CD8-positive, alpha-beta T cell (primary cell): ENCODE measurements at places on chromosomes 3 and 15.
A peak's percentile ranks its signal among the peaks of the same experiment; 100 is the strongest.

- DNase-seq: peak; percentile 76
These were observed 40.1 kb downstream of the OXNAD1 start for GRCh38 chr3:16305111-16305541.

- DNase-seq: no peak
These were observed 45.6 kb upstream of the PAQR5 start for GRCh38 chr15:69253156-69253555.

DNA sequence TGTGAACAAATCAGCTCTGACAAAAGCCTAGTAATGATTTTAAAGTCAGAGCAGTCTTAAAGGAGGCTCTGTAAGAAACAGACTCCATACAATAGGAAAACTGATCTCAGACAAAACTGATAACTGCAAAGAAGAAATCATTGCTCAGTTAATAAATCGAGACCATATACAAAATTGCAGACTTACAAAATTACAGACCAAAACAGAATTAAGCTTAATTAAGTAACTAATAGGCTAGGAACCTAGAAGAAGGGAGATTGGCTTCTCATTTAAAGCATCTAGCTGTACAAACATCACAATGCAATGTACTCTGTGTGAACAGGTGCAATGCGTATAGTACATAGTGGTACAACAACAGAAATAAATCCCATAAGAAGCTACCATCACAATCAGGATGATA is 46.3 kb downstream of the ZBTB20 start:
- no peak for DNase-seq

GRCh38 chr3:119342176-119342575 is 48.0 kb downstream of the ARHGAP31 start:
- no peak for DNase-seq

DNA sequence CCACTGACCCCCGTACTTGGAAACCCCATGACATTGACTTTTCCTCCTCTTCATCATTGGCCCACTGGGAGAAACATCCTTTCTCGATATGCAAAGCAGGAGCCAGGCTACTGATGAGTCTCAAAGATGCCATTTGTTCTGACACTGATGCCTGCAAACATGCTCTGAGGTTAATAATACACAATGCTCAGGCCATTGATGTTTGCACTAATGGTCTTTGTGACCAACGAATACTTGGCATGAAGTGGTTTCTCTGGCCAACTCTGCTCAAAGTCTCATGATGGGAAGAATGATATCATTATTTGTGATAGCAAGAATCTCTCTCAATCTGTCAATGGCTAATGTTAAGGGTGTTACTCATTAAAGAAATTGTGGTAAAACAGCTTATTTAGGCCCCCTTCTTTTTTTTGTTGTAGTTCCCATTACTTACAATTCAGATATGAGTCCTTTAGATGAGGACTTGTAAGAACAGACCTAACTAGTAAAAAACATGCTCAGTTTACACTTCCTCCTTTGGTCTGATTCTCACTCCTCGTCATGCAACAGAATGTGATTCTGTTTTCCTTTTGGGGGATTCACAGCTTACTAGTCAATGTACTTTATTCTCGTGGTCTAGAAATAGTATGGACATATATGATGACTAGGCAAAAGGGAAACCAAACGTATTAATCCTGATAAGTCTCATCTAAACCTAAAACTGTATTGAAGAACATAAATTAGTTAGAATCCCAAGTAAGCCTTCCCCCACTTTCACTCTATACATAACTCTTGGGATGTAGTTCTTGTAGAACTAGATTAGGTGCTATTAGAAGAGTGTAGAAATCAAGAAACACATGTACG is 488.8 kb upstream of the DPPA4 start:
- DNase-seq: no peak

- DNase-seq: no peak
These were observed 69.6 kb upstream of the FAM174B start for GRCh38 chr15:92725171-92725570.

GRCh38 chr3:156630081-156630772 is 44.2 kb upstream of the TIPARP start:
- DNase-seq: no peak

GRCh38 chr3:72375237-72376076 is 472.8 kb downstream of the SHQ1 start:
- no peak for DNase-seq

GRCh38 chr3:172315401-172316091 is 132.7 kb downstream of the GHSR start:
- DNase-seq: no peak

GRCh38 chr15:55106155-55106554 is 90.6 kb downstream of the RSL24D1 start:
- DNase-seq: no peak

GRCh38 chr15:64122444-64122843 is 26.7 kb downstream of the SNX1 start:
- DNase-seq: no peak

DNA sequence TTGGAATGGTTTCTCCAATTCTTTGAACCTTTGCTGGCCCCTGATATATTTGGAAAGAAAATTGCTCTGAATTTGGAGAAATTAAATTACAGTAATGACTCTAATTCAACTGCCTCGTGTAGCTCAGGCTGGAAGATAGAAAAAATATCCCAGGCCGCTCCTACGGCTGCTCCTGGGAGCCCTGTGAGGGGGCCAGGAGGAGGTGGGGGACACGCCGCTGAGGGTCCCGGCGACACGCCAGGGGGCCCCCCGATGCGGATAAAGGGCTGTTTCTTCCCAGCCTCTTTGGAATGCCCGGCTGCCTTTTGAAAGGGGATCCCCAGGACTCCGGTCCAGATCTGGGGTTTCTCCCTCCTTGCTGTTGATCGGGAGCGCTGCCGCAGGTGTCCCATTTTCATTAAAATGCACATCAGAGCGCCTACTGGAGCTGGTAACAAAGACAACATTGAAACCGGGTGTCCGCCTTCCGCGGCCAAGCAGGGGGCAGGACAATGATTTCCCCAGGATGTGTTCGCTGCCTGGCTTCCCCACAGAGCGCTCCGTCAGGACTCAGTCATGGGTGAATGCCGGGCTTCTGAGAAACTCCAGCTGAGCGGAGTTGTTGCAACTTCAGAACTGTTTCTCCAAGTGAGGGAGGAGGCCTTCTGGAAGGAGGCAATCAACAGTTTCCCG is 200.1 kb upstream of the KBTBD8 start:
- no peak for DNase-seq

DNA sequence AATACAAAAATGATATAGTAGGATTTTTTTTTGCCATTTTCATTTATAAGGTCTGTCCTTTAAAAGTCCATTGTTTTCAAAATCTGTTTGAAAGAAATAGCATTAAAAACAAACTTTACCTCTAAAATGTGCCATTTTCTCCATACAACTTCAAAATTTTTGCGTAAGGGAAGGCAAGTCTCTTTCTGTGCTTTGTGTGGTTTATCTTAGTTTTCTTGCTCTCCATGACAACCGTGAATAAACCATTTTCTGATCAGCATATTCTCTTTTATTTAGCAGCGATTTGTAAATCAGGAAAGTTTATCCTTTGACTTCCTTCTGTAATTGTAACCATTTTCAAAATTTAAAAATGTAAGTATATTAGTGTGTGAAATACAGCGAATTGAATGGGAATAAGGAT is 147.9 kb upstream of the CGNL1 start:
- no peak for DNase-seq

GRCh38 chr3:127711021-127711695 is 38.4 kb downstream of the ABTB1 start:
- no peak for DNase-seq

- no peak for DNase-seq
These were observed 22.9 kb upstream of the DCLK3 start for GRCh38 chr3:36786921-36787890.

DNA sequence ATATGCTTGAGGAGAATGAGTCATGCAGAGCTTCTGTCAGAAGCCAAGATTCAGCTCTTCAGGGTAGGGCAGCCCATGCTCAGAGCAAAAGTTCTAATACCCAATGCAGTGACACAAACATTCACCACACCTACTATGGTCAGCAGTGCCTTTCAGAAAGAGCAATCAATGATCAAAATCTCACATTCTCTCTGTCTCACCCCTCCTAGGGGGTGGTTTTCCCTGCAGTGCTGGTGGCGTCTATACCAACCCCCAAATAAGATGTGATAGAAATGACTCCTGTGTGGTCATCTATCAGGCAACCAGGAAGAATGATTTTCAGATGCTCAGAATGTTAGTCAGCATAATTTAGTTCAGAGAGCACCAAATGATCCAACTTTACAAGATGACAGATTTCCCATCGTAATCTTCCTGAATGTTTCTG is 385.3 kb downstream of the NTRK3 start:
- DNase-seq: no peak

DNA sequence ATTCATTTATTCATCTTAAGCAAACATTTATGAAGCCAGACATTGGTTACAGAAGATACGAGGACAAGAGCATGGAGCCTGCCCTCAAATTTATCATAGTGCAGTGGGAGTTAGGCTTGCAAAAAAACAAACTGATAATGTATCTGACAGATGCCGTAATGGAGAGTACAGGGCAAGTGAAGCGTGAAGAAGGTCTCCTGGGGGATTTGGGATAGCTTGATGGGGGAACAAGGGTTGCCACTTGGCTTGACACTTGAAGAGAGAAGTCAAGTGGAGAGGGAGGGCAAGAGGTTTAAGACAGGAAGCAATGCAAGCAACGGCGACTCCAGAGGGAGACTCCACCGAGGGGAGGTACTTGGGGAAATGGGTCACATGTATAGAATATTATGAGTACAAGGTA is 129.3 kb downstream of the SSR3 start:
- DNase-seq: no peak

DNA sequence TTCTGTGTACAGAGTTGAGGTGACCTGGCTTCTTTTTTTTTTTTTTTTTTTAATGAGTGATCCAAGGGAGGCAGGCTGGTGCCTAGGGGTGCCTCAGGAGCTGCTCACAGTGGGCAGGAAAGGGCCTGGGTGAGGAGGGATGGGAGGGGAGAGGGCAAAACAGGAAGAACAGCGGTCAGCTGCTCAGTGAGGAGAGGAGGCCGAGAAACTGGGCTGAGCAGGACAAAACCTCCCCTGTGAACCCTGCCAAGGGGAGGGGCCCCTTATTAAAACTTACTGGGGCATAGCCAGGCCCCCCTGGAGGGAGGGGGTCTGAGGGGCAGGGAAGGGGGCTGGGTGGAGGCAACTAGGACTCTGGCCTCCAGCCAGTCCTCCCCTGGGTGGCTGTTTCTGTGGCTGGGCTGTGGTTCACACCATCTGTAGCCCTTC is 3.5 kb downstream of the PLEKHO2 start:
- DNase-seq: no peak

DNA sequence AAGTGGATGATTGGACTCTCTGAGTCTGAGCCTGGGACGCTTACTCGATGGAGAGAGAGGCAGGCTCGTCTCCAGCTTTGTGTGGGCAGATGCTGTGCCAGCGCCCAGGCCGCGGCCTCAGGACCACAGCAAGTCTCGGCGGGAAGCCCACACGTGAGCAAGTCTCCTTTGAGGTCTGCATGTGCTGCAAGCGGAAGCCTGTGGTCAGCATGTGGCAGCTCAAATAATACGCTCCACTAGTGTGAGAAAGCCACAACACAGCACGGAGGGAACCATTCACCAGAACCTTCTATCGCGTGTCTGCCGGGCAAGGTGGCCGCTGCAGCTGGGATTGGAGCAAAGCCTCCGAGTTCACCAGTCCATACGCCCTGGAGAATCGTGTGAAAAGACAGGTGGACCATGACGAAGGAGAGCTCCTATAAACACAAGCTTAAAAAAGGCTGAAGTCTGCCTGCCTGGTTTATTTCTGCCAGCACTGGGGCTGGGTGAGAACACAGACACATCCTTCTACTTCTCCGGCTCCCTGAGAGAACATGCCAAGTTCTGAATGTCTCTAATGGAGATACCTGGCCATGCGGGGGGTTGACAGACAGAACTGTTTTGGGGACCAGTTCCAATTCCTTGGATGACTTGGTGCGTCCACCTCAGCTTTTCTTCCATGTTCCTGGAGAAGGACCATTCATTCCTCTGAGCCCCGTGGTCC is 82.0 kb upstream of the LRIG1 start:
- DNase-seq: peak; percentile 26

DNA sequence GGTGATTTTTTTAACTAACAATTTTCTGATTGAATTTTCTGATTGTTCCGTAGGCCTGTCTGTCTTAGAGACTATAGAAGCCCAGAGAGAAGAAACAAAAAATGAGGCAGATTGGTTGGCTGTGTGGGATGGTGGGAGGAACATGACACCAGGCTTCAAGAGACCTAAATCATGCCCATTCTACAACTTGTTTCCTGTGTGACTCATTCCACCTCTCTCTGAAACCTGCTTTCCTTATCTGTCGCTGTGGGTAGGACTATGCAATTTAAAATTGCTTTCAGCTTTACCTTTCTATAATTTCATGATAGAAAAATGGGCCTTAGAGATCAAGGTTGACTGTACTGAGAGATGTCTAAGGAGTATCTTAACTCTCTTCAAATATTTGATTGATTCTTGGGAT is 44.5 kb downstream of the OXNAD1 start:
- peak; percentile 51 for DNase-seq

DNA sequence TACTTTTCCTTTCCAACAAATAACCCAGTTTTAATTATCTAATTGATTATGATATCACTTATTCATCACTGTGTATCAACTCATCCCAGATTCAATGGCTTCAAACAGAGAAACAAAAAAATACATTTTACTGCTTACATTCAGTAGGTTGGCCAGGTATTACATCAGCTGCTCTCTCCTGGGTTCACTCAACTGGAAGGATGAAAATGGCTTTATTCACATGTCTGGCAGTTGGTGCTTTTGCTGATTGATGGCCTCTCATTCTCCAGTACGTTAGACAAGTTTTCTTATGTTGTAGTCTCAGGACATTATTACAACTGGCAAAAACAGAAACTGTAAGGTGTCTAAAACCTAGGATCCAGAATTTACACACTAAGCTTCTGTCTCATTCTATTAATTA is 811.0 kb upstream of the ALCAM start:
- no peak for DNase-seq

DNA sequence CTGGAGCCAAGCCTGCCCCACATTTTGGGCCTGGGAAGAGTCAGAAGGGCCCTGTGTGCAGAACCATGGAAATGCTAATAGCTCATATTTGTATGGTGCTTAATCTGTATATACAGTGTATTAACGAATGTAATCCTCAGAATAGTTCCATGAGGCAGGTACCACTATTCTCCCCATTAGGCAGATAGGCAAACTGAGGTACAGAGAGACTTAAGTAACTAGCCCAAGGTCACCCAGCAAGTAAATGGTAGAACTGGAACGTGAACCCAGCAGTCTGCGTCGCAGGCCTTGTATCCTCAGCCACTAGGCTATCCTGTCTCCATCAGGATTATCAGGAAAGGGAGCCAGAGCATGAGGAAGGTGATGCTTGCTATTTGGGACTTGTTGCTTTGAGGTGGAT is 28.0 kb upstream of the GLCE start:
- no peak for DNase-seq
